AG10803 (cell line): ENCODE measurements at places on chromosomes 1 and 21.

GRCh38 chr1:198771563-198772153 is 132.8 kb downstream of the PTPRC start:
- peak; percentile 31 for DNase-seq

- DNase-seq: no peak
Observed at GRCh38 chr1:16298653-16299052, 53.6 kb downstream of the FBXO42 start.

GRCh38 chr21:26153758-26154157 is 16.8 kb downstream of the APP start:
- peak; percentile 83 for DNase-seq

GRCh38 chr1:7642781-7643529 is 128.1 kb upstream of the VAMP3 start:
- DNase-seq: peak; percentile 23

DNA sequence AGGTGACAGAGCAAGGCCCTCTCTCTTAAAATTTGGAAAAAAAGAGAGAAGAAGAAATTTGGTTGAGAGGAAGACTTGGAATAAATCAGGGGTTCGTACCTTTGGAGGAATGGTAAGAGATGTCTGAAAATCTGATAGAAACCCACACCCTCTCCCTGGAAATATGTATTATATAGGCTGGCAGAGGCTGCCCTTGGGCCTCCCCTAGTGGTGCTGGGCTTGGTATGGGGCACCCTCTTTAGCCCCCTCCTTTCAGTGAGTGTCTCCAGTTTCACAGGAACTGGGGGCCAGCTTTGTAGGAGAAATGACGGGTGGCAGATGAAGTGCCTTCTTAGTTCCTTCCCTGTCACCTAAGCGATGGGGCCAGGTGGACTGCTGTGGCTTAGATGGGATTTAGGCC is 82.9 kb upstream of the SLC2A1 start:
- no peak for DNase-seq

DNA sequence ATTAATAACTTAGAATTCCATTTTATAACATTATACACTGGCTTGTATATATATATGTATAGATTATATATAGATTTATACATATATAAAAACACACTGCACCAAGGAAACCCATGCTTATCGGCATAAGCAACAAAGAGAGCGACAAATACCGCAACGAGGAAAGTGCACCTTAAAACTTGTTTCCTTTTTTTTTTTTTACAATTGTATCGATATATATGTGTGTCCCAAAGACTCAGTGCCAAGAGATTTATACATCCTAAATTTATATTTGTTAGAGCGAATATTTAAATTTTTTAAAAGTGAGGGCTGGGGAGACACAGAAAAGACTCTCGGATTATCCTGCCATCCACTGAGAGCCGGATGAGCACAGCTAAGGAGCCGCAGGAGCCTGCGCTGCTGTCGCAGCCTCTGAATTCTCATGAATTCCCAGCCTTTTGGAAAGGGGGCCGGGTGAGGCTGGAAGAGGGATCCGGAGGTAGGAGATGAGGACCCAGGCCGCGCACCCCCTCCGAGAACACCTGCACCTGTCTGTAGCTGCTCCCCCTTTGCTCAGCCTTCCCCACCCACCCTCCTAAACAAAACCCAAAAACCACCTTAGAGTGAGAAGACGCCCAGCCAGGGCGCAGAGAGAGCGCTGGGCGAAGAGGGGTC is 5.2 kb downstream of the DMRTA2 start:
- no peak for DNase-seq

DNA sequence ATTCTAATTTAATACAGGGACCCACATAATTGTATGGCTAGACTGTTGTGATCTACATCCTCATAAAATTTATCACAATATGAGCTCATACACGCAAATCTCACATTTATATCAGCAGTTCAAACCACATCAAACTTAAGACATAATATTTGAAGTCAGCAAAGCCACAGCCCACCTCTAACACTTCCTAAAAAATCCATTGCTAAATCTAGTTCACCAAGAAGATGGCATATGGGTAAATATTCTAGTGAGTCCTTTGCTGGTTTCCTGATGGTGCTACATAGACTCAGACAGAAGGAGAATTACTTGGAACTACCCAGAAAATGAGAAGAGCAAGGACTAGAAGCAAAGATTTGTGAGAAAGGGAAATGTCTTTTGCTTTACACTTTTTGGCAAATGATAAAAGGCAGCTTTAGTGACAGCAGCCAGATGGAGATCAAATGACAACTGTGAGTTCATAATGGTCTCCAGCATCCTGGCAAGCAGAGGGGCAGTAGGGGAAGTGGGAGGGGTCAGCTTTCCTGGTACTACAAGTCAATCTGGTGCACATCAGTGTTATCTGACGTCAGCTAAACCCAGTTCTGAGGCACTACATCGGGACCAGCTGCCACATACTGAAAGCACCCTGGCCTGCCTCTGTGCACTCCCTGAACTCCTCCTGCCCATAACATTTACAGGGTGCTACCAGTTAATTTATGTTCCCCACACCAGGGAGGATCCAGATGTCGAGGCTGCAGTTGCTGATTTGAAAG is 10.6 kb upstream of the GADD45A start:
- DNase-seq: peak; percentile 74

- no peak for DNase-seq
Observed at GRCh38 chr1:40381268-40382107, 8.0 kb downstream of the SMAP2 start.

DNA sequence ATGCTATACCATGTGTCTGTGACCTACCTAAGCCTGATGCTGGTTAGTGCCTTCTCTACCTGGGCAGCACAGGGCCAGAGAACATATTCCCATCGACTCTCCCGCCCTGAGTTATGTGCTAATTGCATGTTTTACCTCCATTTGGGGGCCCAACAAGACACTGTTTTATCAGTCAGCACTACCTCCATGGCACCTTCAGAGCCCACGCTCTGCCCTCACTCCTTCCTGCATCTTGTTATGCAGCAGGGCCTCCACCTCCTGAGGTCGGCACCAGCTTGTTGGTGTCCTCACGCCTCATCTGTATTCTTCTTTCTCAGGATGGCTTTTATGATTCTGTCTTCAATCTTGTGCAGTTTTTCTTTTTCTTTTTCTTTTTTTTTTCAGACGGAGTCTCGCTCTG is 11.9 kb downstream of the WNT9A start:
- DNase-seq: no peak

DNA sequence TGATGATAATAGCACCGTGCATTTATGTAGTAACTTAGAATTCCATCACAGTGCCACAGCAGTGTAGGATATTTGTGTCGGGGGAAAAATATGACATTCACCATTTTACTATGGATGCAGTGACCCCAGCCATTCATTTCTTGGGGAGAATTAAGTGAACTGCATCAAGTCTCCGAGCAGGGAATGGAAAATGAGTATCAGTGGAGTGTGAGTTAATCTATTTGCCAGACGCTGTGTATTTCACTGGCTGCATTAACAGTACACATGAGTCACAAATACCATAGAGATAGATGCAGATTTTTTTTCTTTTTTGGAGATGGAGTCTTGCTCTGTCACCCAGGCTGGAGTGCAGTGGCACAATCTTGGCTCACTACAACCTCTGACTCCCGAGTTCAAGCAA is 33.8 kb upstream of the SLC45A1 start:
- peak; percentile 24 for DNase-seq

GRCh38 chr1:229607370-229607769 is 18.6 kb downstream of the TAF5L start:
- DNase-seq: no peak

- peak; percentile 50 for DNase-seq
Observed at GRCh38 chr1:31381394-31382294, 8.8 kb upstream of the FABP3 start.

- peak; percentile 32 for DNase-seq
Observed at GRCh38 chr1:154609398-154610380, 1.7 kb upstream of the ADAR start.

DNA sequence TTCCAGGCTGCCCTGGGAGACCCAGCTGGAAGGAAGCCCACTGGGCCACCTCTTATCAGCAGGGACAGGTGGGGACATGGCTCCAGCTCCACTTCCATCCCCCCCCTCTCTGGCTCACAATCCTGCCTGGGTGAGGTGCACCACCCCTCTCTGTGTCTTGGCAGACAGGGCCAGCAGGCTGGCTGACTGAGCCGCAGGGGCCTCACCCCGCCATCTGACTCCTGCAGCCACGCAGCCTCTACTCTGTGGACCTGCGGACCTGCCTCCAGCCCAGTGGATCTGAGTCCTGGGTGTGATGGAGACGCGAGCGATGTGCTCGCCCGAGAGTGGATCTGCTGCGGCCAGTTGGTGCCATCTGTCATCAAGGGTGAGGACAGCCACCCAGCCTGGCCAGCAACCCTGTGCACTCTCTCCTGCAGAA is 30.1 kb downstream of the RCC2 start:
- DNase-seq: no peak

GRCh38 chr21:31457675-31458074 is 113.6 kb upstream of the TIAM1 start:
- no peak for DNase-seq

GRCh38 chr1:19424651-19425570 is 60.4 kb downstream of the CAPZB start:
- no peak for DNase-seq

DNA sequence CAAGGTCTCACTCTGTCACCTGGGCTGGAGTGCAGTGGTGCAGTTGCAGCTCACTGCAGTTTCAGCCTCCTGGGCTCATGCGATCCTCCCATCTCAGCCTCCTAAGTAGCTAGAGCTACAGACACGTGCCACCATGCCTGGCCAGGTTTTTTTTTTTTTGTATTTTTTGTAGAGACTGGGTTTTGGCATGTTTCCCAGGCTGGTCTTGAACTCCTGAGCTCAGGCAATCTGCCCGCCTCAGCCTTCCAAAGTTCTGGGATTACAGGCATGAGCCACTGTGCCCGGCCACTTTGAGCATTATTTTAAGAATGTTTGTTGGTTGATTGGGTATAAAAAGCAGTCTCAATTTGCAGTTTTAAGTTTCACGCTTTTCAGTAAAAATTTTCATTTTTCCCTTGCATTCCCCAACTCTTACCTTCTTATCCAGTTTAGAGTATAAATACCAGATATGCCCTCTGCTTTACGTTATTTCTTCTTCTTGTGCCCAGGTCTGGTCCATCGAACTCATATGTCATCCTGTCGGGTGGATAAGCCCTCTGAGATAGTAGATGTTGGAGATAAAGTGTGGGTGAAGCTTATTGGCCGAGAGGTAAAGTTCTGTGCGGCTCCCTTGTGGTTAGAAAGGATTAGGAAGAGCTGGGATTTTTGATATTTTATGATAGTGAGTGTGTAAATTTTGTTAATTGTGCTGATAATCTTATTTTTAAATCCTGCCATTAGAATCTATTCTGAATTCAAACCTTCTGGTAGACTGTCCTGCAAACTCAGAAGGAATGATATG is 36.0 kb downstream of the FABP3 start:
- DNase-seq: no peak

GRCh38 chr1:159854693-159855192 is 7.7 kb downstream of the VSIG8 start:
- DNase-seq: peak; percentile 89

DNA sequence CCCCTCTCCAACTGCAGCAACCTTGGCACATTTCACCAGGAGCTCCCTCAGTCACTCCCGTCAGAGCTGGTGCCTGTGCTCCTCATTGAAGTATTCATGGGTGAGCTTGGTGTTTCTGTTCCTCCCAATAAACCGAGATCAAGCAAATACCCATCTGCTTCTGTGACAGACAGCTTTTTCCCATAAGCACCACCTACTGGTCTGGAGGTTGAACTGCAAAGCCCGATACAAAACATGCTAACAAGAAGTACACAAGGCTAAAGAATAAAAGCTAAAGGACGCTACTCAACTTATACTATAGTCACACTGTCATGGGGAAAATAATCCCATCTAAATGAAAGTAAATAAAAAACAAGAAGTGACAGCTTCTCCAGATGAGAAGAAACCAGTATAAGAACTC is 111.9 kb upstream of the C21orf91 start:
- DNase-seq: no peak

GRCh38 chr1:173418107-173418985 is 58.8 kb upstream of the PRDX6 start:
- peak; percentile 68 for DNase-seq

DNA sequence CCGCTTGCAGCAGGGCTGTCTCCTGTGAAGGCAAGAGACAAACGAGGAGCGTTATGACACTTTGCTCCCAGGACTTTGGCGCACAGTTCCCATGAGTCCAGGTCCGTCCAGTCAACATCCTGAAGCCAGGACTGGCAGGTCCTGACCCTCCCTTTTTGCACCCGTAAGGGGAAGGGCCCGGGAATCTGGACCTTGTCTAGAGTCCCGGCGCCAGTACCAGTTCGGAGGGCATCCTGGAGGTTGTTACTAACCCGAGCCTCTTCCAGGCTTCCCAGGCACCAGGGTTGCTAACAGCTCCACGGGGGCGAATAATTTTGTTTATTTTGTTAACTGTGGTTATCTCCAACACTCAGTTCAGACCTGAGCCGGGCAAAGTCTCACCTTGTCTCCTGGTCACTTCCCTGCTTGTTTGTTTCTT is 682 bp upstream of the RWDD3 start:
- DNase-seq: peak; percentile 11

- DNase-seq: peak; percentile 91
Observed at GRCh38 chr1:183129921-183130690, 56.0 kb upstream of the LAMC2 start.

DNA sequence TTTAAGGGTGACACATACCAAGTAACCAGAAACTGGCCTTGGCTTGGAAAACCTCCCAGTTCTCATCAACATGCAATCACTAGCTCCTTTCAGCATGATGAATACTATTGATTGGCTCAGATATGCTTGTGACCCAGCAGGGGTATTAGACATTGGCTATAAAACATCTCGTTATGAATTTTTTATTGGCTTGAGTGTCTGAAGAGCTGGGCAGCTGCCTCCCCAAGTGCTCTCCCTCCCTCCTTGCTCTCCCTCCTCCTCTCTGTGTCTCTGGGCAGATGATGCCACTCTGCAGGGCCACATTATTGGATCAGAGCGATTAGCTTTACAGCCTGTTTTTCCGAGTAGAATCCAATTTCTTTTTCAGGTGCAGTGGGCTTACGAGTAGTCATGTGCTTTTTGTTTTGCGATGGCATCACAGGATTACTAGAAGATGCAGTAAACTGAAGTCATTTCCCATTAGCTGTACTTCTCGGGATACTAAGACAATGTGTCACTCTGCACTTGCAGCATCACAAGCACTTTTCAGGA is 79.3 kb upstream of the ATF3 start:
- DNase-seq: peak; percentile 62

DNA sequence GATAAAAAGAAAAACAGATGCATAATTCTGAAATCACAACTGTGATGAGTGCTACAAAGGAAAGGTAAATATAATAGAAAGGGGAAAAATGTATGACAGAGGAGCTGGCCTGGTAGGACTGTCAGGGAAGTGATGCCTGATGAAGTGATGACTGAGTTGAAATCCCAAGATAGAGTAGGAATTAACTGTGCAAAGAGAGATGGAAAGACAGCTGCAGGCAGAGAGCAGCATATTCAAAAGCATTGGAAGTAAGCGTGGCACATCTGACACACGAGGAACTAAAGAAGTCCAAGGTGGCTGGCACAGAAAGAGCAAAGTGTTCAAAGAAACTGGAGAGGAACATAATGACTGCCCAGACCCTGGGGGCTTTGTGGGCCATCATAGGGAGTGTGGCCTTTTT is 121.6 kb upstream of the C1orf105 start:
- no peak for DNase-seq
